CD4-positive, alpha-beta T cell treated with Interleukin-12 subunit alpha and Interleukin-12 subunit beta, for 1 hour (primary cell): ENCODE measurements at places on chromosomes 4 and X.

DNA sequence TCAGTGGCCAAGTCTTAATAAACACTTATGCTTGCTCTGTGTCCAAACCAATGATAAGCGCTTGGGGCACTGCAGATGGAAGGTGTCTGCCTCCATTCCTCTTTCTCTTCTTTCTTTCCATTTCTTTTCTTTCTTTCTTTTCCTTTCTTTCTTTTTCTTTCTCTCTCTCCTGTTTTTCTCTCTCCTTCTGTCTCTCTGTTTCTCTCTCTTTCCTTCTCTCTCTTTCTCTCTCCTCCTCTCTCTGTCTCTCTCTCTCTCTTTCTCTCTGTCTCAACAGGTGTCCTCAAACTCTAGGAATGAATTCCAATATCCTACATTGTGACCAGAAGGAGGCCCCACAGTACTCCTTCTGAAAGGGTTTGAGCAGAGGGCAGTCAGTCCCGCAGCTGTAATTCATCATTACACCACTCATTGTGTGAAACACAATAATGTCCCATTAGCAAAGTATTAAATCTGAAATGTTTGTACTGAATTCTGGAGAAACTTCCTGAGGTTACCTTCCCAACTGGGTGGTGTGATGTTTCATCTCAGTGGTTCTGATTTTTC is 66.5 kb upstream of the PAGE1 start:
- DNase-seq = no peak

DNA sequence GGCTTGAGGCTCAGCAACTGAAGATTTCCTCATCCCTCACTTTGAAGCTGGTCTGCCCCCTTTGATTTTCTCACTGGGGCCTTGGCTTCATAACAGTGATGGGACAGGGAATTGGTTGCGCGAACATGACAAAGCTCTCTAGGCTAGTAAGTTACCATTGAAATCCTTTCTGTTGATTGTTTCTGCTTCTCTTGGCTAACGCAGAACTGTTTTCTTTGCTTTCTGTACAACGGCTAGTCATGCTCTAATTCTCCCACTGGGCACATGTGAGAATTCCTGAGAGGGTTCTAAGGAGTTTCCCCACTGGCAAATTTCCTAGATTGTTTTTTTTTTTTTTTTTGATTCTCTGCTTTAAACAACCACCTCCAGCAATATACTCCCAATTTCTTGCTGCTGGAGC is 738.6 kb downstream of the PCDH7 start:
- DNase-seq = no peak

- DNase-seq = no peak
These were observed 160.6 kb downstream of the AFF2 start for GRCh38 chrX:148661035-148661434.

DNA sequence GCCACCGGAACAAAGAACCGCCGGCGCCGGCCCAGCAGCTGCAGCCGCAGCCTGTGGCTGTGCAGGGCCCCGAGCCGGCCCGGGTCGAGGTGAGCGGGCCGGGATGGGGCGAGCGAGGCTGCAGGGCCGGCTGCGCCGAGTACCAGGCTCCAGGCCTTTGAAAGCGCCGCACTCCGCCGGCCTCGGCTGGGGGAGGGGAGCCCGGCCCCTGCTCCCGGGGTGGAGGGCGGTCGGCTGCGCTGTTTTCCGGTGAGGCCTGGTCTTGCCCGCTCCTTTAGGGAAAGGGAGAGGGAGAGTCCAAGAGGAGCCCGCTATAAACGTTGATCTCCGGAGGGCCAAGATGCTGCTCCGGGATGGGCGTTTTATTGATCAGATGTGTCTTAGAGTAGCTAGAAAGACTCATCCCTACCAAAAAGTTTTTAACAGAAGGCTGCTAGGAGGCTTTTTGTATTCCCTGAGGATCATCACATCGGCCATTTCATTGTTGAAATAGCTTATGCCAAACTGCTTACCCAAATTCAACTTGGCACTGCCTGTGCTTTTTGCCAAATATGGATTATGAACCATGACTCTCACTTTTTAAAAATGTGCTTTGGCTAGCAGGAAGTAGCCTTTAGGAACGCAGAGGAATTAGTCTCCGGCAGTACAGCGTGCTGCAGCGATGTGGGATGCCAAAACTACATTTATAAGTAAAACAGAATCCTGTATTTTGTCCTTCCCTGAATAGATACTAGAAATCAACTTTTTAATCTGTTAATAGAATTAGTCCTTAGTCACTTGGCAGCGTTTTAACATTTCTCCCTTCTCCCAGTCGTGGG is 760 bp downstream of the TMEM165 start:
- DNase-seq = peak; percentile 26

GRCh38 chr4:1703867-1704266 is 8.3 kb downstream of the SLBP start:
- DNase-seq = no peak

DNA sequence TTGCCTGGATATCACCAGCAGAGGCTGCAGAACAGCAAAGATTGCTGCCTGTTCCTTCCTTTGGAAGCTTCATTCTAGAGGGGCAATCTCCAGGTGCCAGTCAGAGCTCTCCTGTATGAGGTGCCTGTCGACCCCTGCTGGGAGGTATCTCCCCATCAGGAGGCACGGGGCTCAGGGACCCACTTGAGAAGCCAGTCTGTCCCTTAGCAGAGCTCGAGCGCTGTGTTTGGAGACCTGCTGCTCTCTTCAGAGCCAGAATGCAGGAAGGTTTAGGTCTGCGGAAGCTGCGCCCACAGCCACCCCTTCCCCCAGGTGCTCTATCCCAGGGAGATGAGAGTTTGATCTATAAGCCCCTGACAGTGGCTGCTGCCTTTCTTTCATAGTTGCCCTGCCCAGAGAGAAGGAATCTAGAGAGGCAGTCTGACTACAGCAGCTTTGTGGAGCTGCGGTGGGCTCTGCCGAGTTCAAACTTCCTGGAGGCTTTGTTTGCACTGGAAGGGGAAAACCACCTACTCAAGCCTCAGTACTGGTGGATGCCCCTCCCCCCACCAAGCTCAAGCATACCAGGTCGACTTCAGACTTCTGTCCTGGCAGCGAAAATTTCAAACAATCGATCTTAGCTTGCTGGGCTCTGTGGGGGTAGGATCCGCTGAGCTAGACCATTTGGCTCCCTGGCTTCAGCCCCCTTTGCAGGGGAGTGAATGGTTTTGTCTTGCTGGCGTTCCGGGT is 57.9 kb downstream of the DKK2 start:
- no peak for DNase-seq

DNA sequence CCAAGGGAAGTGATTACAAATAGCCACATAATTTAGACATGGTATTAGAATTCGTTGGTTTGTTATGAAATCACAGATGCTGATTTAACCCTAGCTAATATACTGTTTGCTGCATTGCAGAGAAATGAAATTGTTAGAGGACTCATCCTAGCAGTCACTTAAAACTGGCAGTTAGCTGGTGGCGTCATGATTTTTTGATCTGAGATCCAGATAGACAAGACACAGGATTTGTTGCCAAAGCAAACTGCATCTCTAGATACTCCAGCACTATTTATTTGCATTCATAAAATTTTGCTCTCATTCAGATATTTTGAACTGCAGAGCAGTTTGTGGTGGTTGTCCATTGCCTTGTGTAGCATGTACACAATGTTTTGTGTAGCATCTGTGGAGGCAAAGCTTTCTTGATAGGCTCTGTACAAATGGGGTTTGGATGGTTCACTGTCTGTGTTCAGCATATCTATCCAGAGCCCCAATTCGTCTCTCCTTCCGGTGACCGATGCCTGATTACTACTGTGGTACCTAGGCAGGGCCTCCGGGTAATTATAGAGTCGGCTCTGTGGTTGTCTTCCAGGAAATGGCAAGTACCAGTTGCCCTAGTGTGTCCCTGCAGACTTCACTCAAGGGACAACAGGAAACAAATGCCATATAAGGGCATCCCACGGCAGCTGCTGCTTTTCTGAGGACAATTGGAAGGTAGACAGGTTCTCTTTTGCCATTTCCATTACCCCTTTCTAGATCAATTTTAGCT is 30.1 kb upstream of the SPARCL1 start:
- DNase-seq = peak; percentile 57

- DNase-seq = no peak
These were observed 4.6 kb upstream of the GRID2 start for GRCh38 chr4:92299152-92299551.

DNA sequence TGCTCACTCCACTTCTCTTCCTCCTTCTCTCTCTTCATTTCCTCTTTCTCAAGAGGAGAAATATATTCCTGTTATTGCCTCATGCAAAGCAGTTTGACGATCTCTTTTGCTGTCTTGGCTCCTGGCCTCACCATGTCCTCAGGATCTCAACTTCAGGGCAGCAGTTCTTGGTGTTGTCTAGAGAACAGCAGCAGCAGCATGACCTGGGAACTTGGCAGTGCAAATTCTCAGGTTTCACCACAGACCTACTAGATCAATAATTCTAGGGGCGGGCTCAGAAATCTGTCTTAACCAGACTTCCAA is 193.4 kb upstream of the EDNRA start:
- no peak for DNase-seq

DNA sequence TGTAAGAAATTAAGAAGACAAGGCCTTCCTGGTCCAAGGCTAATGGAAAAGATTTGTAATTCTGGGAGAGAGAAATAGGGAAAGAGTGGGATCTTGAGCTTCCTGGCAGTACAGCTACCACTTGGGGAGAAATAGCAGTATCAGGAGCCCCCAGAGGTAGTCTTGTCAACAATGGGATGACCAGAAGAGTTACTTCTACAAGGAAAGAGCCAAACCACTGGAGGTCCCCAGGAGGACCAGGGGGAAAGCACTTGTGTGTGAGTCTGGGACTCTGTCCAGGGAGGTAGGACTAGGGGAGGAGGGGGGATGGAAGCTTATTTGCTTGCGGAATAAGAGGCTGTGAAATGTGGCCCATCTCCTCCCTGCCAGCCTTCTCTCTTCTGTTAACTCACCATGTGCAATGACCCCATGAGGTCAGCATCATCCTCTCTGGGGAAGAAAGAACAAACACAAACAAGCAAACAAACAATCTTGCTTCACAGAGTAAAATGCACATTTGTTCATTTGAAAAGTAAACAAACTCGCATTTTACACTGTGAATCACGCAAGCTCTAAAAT is 160.1 kb downstream of the STK32B start:
- DNase-seq = no peak

- no peak for DNase-seq
These were observed 310.9 kb downstream of the MID1IP1 start for GRCh38 chrX:39112143-39112542.

DNA sequence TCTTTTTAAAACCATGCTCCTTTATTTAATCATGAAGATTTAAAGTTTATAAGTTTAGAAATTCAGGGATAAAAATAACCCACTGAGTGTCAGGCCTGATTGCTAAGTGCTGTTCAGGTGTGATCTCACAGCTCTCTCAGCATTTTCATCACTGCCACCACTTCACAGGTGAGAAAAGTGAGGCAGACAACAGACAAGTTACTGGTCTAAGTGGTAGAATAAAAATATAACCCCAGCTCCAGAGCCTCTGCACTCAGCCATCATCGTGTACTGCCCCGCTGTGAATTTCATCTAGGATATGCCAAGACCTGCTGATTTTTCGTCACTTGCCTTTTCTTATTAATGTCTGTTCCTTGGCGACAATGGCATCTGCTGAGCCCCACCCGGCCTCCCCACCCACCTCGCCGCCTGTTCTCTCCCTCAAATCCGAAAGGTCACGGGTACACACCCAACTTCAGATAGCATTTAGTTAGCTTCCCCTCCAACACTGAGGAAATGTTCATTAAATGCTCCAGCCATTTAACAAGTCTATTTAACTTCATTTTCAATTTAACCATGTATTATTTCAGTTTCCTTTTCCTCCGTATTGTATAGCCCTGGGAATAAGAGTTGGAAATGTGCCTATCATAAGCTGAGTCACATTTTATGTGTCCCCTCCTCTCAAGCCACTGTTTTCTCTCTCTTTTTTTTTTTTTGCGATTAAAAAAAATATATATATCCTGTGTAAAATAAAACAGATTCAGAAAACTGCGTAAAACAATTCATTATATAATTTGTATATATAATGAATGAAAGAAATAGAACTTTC is 236.5 kb downstream of the CBR4 start:
- no peak for DNase-seq

- no peak for DNase-seq
These were observed 13.7 kb upstream of the DTHD1 start for GRCh38 chr4:36267486-36268268.

DNA sequence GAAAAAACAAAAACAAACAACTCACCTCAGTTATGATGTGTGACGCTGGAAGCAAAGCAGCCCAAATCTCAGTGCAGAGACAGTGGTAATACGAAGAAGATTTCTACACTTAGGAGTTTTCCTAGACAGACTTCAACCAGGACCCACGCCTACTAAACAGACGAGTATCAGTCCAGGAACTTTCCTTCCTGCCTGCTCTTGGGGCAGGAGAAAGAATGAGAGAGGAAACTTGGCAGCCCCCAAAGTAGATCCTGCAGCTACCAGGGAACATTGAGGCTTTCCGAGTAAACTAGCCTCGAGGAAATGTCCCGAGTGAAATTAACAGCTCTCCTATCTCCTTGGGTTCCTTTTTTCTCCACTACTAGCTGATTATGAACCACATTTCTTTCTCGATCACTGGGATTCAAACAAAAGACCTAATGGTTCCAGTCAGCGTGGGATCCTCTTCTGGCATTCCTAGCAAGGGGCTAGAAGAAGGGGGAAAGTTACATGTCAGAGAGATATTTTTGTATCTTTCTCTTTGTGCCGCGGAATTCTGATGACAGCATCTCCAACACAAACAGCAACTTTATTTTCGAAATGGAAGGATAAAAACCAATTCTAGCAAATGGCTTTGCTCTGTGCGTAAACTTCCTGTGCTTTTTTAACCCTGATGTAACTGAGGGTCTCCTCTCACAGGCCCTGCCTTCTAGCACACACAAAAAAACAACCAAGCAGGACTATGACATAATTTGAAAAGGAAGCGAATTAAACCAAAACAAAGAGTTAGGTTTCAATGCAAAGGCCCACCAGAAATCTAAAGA is 53.2 kb downstream of the PPM1K start:
- DNase-seq = no peak

- no peak for DNase-seq
These were observed 942.7 kb upstream of the NDST4 start for GRCh38 chr4:116055857-116056827.

DNA sequence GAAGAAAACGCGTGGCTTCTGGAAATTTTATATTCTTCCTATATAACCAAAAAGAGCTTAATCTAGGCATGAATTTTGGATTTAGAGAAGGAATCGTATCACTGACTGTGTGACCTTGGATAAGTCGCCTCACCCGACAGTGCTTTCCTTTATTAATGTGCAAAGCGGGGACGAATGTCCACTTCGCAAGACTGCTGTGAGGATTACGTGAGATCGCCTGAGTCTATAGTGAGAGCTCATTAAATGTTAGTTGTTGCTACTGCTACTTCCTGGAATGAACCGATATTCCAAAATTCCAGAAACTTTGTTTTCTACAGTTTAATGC is 448 bp upstream of the TBC1D8B start:
- DNase-seq = no peak

DNA sequence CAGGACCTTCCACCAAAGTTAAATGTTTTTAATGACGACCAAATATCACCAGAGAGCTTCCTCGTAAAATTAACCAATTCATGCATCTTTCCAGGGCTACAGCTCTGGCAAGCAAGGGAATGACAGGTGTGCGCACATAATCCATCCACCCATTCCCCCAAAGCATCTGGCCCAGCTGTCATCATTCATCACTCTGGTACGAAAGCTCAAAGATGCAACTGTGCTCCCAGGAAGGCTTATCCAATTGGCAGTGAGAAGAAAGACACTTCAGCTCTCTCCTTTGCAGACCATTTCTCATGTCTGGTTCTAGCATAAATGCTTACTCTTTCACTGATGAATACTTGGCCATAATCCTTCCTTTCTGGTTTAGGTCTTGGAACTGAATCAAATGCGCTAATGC is 139.2 kb downstream of the NSUN7 start:
- DNase-seq = no peak
